Activated T-helper 2 cell treated with anti-CD3 and anti-CD28 coated beads, Interferon-gamma antibody, Interleukin-2, Interleukin-4, amounts not matched to agents 10 μg/mL and 5 μg/mL and 100 μg/mL, durations not matched to agents 14 hours and 24 hours and 36 hours (primary cell): ENCODE measurements at places on chromosomes 2 and 18. TPM values are rescaled to one million over a fixed set of nuclear protein-coding genes. Genes with fewer than 3 reads are reported as not detected.

DNA sequence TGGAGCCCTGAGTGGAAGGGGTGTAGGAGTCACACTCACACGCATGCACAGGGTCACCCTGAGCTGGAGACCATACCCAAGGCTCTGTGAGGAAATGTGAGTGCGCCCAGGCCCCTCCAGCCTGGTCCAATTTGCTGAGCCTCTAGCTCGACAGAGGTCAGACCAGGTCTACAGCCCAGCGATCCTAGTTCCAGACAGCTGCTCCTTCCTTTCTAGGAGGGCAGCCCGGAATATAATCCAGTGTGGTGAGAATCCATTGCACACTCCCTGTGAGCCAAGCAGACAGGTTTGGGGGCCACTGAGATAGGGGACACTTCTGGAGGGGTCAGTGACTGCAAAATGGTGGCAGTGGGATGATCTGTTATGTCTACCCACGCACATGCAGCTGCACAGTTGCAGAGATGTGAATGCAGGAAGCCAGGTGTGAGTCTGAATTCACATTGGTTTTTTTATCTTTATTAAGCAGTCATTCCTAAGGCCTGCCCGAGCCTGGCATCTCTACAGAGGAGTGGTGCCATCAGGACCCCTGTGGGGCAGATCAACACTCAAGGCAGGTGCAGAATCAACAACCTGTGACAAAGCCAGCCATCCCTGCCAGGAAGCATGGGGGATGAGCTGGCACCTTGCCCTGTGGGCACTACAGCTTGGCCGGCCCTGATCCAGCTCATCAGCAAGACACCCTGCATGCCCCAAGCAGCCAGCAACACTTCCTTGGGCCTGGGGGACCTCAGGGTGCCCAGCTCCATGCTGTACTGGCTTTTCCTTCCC, at the start of gene GPR148:
Gene GPR148 (plus strand): TSS at position 522 of the 768 bp plus-strand sequence. CDS start 82 bp downstream, at position 604.
- no peak for DNase-seq

DNA sequence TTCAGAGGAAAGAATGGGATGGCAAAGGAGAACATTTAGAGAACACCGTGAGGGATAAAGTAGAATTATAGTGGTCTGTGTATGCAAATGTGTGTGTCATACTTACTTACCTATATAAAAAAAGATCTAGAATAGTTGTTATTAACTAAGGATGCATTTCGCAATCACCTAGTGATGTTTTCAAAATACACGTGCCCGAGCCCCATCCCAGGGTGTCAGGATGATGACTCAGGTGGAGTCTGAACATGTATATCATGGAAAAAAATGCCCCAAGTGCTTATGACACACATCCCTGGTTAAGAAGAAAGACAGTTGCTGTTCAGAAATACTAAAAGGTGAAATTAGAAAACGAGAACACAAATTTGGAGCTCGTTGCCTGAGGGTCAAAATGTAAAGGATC, 109.0 kb downstream of the CERS6 start:
- DNase-seq: no peak

GRCh38 chr2:15769235-15769634, 171.1 kb upstream of the MYCN start:
- DNase-seq: no peak

- DNase-seq: no peak
Observed at GRCh38 chr2:166485558-166486178, 8.4 kb downstream of the SCN7A start.

GRCh38 chr2:101828673-101829334, 131.3 kb downstream of the MAP4K4 start:
- no peak for DNase-seq

GRCh38 chr2:198309673-198310280, 505.4 kb downstream of the PLCL1 start:
- peak; percentile 43 for DNase-seq

DNA sequence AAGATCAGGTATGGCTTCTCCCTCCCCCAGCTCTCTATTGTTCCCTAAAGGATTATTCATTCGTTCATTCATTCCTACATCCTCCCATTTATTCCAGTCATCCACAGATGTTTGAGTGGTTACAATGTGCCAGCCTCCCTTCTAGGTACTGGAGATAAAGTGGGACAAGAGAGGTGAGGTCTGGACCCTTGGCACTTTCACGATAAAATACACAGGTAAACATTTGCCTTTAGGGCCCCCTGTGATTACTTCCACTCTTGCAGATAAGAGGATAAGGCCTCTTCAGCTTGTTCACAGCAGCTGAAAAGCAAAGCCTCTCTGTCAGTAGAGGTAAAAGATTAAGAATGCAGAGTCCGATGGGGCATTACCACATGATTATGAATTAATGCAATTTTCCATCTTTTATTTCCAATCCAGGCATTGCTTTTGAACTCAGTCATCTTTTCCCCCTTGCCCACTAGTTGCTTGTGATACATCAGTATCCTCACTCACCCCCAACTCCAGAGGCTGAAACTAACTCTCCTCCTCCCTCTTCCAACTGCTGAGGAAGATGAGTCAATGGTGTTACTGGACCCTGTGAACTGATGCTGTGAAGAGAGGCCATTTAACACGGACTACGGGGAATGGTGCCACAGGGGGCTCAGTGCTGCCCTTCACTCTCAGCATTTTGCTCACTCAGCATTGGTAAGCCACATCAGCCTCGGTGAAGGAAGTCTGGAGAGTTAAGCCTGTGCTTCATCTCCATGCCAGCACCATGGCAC, 1.1 kb upstream of the DPP4 start:
- DNase-seq: no peak

GRCh38 chr2:103132536-103133217, 370.8 kb downstream of the TMEM182 start:
- DNase-seq: peak; percentile 13

- DNase-seq: no peak
Observed at GRCh38 chr2:64679673-64680425, 26.1 kb upstream of the SERTAD2 start.

GRCh38 chr2:28435814-28436351, 43.2 kb downstream of the FOSL2 start:
- no peak for DNase-seq

- no peak for DNase-seq
Observed at GRCh38 chr2:9699139-9700108, 68.6 kb upstream of the YWHAQ start.

- DNase-seq: peak; percentile 52
Observed at GRCh38 chr2:68774569-68775271, 40.1 kb downstream of the ARHGAP25 start.

- no peak for DNase-seq
Observed at GRCh38 chr2:160687629-160688028, 194.0 kb upstream of the RBMS1 start.

DNA sequence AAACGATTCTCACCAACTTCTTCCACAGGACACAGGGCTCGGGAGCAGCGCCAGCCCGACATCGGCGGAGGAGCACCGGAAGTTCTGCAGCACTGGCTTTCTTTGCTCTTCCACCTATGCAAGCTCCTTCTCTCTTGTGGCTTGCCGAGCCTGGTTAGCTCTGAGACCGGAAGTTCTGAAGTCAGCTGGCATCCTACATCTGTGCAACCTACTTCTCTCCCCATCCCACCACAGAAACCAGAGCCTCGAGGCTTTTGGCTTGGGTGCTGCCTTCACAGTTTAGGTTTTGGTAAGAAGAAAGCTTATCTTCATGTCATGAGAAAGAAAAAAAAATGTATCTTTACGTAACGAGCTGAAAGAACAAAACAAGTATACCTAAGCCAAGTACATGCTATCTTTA, 111.7 kb downstream of the ANKRD44 start:
- peak; percentile 89 for DNase-seq

DNA sequence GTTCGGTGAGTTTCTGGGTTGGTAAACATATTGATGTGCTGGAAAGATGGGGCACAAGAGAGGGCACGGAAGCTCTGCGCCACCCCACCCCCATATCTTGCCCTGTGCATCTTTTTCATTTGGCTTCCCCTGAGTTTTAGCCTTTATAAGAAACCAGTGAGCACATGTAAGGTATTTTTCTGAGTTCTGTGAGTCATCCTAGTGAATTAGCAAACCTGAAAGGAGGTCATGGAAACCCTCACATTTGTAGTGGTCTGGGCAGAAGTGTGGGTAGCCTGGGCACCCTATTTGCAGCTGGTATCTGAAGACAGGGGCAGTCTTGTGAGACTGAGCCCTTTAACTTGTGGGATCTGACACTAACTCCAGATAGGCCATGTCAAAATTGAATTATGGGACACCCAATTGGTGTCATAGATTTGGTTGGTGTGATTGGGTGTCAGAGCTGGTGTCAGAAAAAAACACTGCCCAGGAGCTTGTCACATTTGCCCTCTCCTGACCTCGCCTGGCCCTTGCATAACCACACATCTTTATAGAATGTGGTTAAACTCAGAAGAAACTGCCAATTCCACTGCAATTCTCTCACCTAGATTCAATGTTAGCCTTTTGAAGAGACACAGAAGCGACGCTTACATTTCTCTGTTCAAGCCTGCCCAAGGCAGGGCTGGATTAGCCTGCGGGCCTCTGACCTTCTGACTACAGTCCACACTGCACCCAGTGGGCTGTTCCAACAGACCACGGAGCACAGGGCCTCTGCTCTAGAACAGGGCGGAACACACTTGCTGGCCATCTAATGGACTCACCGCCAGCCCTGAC, 12.0 kb upstream of the GALM start:
- DNase-seq: peak; percentile 49

DNA sequence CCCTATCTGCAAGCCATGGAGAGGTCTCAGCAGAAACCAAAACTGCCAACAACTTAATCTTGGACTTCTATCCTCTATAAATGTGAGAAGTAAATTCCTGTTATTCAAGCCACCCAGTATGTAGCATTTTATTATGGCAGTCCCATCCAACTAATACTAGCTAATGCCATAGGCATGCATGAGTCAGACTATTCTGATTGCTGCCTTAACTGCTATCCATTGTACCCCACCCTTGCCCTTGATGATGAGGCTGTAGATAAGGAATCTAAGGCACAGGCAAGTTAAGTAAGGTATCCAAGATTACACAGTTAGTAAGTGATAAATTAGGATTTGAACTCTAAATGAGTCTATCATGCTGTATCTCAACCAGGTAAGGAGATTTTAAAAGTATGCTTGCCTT, 223.0 kb downstream of the UBE2E3 start:
- DNase-seq: no peak

GRCh38 chr2:168939918-168940317, 38.8 kb downstream of the G6PC2 start:
- no peak for DNase-seq

GRCh38 chr2:134647607-134648256, 71.1 kb downstream of the TMEM163 start:
- DNase-seq: no peak

- no peak for DNase-seq
Observed at GRCh38 chr2:148553332-148553887, 91.1 kb upstream of the EPC2 start.

Gene FIGN
- not detected in 2 replicates for total RNA-seq

Gene CELF4
- total RNA-seq: not detected in 2 replicates

Gene WDR54
- total RNA-seq: 76.7 and 78.0 TPM in 2 replicates

Gene TUBB6
- total RNA-seq: 54.2 and 57.2 TPM in 2 replicates

Gene GCG
- not detected in 2 replicates for total RNA-seq

Gene CBLN2
- total RNA-seq: not detected in 2 replicates

Gene TBR1
- 0.02 TPM in 1 of 2 replicates, not detected in the other for total RNA-seq

Gene PTH2R
- total RNA-seq: 0.07 and 0.14 TPM in 2 replicates
